HCT116 (cell line): ENCODE measurements at places on chromosomes 7 and 10.

DNA sequence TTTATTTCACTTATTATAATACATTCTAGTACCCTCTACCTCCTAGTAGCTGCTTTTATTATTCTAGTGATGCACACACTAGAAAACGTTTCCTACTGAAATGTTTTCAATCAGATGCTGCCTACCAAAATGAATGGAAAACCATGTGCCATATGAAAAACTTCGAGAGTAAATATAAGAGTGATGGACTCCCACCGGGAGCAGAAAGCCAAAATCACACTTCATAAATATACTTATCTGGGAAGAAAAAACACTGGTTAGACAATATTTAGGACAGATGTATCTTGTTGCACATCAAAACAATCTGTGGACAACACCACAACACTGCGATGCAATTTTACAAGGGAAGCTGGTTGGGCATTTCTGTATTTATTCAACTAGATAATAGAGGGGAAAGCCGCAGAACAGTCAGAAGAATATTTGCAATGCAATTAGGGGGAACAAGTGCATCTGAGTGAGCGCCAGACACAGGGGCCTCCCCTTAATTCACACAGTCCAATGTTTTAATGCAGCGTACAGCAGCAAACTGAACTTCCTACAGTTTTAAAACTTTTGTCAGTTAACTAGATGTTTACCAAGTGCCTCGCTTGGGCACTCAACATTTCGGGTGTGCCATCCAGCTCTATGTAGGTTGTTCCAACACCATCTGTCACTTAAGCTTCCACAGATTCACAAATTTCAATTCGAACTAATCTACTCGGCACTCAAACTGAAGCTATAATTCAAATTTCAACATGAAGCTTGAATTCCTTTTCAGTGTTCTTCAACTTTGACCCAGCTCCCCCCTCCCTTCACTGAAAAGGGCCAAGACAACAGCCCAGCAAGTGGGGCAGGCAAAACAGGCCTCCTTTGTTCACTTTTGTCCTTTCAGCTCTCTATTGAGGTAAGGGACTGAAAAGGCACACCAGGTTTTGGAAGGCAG, 7.4 kb downstream of the NRCAM start:
- DNase-seq = no peak

- no peak for DNase-seq
Observed at GRCh38 chr10:126104767-126105166, 208.4 kb downstream of the FANK1 start.

DNA sequence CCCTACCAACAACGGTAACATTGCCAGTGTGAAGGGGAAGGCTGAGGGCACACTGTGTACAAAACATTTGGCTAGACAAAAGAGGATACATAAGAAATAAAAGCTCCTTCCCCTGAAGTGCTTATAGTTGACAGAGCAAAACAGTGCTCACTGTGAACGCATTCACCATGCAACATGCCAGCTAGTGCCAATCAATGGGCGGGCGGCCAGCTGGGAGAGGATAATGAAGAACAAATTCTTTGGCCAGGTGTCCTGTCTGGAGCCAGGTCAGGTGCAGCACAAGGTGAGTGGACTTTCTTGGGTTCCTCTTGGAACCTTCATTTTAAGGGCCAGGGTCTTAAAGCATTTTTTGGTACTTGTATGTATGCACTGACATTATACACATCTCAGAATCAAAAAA, 106.1 kb downstream of the ICA1 start:
- DNase-seq = no peak

- no peak for DNase-seq
Observed at GRCh38 chr10:114541081-114541796, 116.8 kb downstream of the ABLIM1 start.

DNA sequence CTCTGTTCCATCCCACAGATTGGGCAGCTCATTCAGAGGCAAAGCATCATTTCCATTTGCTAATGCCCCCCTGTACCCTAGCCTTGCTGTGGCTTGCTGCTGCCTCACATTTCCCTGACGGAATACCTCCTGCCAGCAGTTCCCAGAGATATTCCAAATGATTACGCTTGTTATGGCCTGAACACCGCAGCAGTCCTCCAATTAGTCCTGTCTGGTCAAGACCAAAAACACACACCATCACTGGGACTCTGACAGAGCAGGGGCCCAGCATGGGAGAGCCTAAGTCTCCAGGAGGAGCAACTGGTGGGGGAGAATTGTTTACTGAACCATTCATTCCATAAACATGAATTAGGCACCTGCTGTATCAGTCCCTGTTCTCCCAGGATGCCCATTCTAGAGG, 6.1 kb downstream of the OGDHL start:
- no peak for DNase-seq

- DNase-seq = no peak
Observed at GRCh38 chr10:49240946-49241345, 52.8 kb upstream of the TMEM273 start.
